ENCODE measurements at places on chromosomes 16 and 17.

DNA sequence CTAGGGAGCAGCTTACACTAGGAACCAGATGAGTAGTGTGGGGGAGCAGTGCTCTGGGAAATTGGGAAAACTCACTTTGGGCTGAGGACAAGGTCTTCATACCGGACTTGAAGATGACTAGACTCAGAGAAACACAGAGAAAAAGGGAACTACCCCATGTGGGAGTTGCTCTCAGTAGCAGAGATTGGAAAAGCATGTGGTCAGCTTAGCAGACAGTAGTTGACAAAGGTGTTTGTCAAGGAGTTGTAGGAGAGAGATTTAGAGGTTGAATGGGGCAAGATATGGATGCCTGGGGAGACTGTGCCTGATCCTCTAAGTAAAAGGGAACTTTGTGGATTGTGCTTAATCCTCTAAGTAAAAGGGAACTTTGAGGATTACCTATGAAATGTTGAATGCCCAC, 194.5 kb upstream of the COX10 start:
- no peak for DNase-seq

DNA sequence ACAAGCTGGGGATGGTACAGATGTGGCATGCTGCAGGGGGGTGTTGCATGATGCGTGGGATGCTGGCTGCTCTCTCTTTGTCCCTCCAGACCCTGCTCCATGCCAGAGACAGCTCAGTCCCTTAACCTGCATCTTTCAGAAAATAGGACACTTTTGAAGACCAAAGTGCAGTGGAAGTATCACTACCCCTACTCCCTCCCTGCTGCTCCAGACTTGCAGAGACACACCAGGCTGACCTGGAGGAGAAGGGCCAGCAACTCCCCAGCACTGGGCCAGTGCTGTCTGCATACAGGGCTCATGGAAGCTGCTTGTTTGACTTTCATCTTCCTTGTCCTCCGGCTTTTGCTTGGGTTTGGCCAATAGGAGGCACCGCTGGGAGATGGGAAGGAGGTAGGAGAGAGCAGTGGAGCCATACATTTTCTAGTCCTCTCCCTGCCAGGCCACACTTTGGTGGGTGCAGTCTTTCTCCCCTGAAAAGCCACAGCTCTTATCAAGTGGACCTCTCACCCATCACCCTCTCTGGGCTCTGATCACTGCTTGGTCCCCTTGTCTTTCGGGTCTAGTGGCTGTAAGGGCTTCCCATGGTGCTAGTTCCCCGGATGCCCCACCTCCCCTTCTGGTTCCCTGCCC, 46.1 kb upstream of the NKD1 start:
- no peak for DNase-seq

- DNase-seq: no peak
Observed at GRCh38 chr16:89007371-89008249, 30.6 kb upstream of the CBFA2T3 start.

DNA sequence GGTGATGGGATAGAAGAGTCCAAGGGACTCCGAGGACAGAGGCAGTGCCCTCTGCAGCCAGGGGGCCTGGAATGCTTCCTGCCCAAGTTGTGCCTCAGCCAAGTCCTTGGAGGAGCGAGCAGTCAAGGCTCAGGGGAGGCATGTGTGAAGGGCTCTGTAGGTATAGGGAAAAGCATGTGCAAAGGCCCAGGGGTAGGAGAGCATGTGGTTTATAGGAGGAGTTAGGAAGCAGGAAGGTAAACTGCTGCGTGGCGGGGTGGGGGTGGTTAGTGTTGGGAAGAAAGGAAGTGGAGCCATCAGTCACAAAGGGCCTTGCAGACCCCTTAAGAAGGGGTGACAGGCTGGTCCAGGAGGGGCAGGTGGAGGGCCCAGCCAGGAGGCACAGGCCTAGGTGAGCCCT, 7.2 kb downstream of the POLR3E start:
- DNase-seq: no peak
